Activated T-cell treated with anti-CD3 and anti-CD28 coated beads for 1 hour (primary cell): ENCODE measurements at places on chromosomes 6 and 20.

- no peak for DNase-seq
Measured at GRCh38 chr6:128598571-128598970, 78.2 kb upstream of the PTPRK start.

GRCh38 chr20:45044084-45044573 is 56.8 kb downstream of the KCNS1 start:
- no peak for DNase-seq

DNA sequence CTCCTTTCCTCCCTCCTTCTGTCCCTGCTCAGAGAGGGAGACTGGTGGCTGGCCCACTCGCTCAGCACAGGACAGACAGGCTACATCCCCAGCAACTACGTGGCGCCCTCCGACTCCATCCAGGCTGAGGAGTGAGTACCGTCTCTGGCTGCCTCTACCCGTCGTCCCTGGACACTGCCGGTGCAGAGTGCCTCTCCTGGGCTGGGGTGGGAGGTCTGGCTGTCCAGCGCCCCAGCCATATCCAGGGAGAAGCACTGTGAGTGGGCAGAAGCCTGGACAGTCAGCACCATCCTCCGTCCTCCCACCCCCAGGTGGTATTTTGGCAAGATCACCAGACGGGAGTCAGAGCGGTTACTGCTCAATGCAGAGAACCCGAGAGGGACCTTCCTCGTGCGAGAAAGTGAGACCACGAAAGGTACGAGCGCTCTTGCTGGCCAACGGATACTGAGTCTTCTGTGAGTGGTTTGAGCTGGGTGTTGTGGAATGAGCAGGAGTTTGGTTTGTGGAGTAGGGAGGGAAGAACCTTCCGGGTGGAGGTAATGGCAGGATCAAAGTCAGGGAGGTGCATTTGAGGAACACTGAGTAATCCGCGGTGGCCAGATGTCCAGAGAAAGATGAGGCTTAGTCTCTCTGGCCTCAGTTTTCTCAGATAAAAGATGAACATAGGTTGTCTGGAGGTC is 48.1 kb downstream of the SRC start:
- no peak for DNase-seq

DNA sequence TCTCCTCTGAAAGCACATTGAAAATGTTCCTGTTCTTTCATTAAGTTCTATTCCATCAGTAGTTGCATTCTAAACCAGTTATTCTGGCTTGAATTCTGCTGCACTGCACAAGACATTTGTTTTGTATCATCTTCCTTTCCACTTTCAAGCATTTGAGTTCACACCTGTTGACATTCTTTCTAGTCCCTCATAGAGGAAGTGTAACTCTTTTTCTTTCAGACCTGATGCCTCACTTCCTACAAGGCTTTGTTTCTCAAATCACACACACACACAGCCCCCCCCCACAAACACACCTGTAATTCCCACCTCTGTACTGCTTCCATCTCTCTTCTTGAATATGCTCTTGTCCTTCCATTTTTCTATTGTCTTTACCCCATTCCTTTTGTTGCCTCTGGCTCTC is 50.9 kb downstream of the CCN2 start:
- DNase-seq, result no peak

GRCh38 chr20:58567437-58567836 is 52.2 kb upstream of the APCDD1L start:
- no peak for DNase-seq
